ENCODE measurements at places on chromosomes 7 and 10. TPM values are rescaled to one million over a fixed set of nuclear protein-coding genes. Genes with fewer than 3 reads are reported as not detected.

- no peak for DNase-seq
Measured at GRCh38 chr10:22305721-22306120, 10.5 kb upstream of the COMMD3 start.

DNA sequence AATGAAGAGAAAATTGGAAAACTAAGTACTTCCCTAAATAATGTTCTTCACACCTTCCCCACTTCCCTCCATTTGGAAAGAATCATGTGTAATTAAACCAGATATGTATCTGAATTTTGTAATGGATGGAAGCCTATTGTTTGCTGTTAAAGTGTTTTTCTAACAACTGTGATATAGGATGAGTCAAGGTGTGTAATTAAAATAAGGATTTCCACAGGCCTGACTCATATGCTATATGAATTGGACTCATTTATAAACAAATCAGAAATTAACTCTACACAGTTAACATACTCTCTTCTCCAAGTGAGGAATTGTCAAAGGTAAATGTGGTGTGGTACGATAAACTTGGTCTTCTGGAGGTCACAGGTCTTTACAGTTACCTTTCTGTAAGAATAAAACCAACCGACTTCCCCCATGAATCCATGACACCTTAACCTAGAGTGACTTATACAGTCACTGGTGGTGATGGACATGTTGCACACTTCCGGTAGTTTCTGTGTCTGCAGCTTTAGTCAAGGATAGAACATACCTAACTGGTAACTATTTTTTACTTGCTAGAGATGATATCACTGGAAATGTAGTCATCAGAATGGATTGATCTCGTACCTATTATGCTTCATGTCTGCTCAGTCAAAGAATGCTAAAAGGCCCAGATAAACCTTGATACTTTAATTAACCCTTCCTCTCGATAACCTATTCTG lies 12.8 kb downstream of the PNLIPRP3 start:
- DNase-seq: no peak

DNA sequence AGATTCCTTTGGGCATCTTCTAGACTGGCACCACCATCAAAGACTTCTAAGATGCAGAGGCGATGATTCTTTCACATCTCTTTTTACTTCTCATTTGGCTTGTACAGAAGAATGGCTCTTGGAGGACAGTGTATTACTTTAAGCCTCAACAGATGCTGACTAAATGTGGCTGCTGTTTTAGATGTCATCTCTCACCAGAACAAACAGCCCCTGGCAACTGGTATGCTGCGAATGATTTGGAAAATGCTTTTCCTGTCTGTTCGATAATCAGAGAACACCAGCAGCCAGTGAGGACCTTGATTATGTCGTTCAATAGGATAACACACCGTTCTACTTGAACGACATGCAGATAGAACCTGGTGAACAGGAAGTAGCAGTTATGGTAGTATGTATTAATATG lies 131.8 kb downstream of the RNF216 start:
- DNase-seq: no peak

GRCh38 chr10:59580026-59580863 lies 129.4 kb downstream of the SLC16A9 start:
- DNase-seq: peak; percentile 30

The THSD7A gene
- total RNA-seq: under 0.01 TPM

Measured in RPMI7951 (cell line).